ENCODE measurements at places on chromosomes 13 and 19.

GRCh38 chr13:63149375-63149774 is 1733.7 kb upstream of the PCDH20 start:
- no peak for DNase-seq

DNA sequence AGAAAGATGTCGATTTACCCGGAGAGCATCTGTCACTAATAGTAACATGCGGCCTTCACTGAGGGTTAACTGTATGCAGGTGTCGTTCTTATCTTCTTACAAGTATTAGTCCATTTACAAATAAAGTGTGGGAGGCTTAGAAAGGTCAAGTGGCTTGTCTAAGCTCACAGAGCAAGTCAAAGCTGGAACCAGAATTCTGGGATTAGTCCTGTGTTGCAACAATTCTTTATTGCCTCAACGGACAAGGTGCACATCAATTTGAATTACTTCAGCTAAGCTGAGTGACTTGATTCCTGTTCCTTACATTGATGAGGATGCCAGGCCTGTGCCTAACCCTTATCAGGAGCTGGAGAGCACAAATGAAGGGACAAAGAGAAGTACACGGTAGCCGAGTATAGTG is 1193.6 kb downstream of the UQCRFS1 start:
- no peak for DNase-seq

- DNase-seq: no peak
These were observed 28.5 kb upstream of the PLEKHF1 start for GRCh38 chr19:29636553-29637360.

DNA sequence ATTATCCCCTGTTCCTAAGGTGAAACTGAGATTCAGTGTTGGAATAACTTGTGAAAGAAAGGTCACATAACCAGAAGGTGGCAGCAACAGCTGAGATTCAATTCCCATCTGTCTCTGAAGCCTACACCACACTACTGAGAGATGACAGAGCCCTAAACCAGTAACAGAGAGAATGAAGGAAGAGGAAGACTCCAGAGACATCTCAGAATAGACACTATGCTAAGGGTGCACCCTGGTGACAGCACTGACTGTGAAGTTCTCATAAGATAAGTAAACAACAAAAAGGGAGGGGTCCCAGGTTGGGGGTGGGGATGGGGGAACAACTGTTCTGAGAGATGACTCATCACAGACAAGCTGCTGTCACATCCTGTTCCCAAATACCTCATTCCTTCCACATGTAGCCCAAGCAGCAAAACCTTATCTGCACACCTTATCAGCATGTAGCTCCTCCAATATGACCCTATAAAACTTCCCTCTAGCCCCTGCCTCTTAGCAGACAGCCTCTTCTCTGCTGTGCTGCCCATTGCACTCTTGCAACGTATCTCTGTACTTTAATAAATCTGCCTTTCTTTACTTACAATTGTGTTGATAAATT is 46.5 kb downstream of the UTP14C start:
- DNase-seq: peak; percentile 20

- no peak for DNase-seq
These were observed 5.7 kb downstream of the PGPEP1 start for GRCh38 chr19:18346091-18346490.
